NCI-H1105 (cell line): ENCODE measurements at places on chromosomes 6 and 20.

- no peak for DNase-seq
Observed at GRCh38 chr6:1952740-1953360, 292.6 kb downstream of the GMDS start.

DNA sequence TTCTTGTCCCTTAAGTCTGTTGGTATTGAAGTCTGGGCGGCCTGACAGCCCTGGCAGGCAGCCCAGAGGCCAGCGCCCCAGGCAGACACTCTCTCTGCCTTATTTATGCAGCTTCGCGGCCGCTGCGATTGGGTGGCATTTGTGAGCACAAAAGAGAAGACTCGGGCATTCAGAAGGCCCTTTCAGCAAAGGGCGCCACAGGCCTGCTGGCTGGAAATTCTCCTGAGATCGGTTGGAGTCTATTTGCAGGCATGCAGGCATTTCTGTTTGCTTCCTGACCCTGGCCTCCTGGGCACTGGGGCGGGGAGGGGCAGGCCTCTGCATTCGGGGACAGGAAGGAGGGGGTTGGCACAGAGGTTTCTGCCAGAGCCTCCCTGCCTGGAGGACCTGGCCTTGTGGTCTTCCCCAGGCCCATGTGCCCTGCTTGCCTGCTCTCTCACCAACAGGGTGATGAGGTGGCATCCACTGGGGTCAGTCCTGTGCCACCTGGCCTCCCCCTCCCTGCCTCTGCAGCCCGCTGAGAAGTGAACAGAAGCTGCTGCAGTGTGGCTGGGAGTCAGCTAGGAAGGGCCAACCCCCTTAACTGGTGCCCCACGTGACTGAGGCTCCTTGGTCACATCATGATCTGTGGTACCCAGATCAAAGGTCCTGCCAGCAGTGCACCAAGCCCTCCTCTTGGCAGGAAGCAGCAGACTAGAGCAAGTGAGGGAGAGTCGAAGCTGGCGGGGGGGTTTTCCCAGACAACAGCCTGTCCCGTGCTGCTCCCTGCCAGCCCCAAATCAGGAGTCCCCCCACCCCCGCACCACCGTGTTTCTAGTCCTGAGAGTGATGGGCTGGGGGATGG is 16.6 kb upstream of the CCDC167 start:
- DNase-seq = peak; percentile 80

GRCh38 chr6:110233770-110234374 is 53.6 kb downstream of the CDC40 start:
- DNase-seq = no peak

DNA sequence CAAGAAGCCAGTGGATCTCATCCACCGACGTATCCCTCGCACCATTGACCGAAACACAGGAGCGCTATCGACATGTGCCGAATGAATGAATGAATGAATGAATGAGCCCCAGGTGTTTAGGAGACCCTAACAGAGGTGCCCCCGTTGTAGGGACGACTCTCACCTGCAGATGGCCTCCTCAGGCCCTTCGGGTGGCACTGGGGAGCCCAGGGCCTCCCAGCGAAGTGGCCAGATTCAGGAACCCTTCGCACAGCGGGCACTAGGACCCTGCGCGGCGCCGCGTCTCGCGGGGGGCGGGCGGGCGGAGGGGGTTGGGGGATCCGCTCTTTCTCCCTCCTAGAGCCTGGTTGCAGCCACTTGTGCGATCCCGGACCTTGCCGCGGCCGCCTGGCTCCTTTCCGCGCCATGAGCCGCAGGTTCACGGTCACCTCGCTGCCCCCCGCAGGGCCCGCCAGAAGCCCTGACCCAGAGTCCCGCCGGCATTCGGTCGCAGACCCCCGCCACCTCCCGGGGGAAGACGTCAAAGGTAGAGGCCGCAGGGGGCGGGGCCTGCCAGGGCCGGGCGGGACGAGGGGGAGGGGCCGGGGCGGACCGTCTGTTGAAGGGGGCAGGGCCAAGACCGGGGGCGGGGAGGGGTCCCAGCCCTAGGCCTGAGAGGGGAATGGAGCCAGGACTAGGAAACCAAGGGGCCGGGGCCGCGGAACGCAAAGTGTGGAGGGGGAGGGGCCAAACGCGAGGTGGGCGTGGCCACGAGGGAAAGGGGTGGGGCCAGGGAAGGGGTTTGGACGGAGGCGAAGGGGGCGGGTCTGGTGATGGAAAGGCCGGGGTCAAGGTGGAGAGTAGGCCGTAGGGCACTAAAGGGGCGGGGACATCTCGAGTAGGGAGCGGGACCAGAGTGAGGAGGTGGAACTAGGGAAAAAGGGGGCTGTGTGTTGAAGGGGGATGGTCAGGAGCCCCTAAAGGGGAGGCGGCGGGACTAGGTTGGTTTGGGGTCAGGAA is 7.4 kb upstream of the SLC12A5 start:
- peak; percentile 89 for DNase-seq

DNA sequence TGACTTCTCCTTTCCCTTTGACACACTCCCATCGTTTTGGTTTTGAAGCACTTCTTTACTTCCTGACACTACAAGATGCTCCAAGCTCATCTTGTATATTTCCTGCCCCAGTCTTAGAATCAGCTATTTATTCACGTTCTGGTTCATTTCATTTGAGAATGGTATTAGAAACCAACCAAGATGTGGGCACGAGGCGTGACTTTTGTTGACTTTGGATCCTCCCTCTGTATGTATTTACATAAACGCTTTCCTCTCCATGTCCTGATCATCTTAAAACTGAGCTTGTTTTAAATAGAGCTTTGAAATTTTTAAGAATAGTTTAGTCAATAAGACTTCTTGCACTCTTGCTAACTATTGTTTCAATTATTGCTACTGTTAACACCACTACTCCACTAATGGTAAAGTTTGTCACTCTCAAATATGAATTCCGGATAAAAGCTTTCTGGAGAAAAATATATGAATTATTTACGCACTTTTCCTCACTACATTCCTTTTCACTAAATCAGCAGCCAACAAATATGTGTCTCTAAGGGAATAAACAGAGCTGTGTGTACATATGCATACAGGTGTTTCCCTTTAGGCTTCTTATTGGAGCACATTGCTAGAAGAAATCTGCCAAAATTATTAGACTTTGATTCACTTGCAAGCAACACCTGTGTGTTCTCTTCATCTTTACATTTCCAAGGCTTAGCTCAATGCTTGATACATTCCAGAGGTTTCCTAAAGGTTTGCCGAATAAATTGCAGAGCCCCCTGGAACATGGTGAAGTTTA is 77.3 kb upstream of the TMEM244 start:
- no peak for DNase-seq

DNA sequence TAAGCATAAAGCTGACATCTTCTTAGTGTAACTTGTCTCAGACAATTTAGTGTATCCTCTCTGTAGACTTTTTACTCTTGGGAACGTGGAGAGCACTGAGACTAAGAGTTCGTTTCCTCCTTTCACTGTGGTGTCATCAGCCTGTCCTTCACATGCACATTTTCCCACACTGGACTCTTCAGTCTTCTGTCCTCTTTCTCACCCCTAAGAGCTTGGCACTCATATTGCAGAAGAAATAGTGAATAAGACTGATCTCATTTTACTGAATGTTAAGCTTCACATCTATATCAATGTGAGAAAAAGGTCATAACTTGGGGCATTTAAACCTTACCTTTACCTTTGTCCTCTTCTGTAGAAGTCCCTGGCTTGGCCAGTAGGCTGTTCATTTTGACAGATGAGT is 25.6 kb downstream of the FUCA2 start:
- no peak for DNase-seq

GRCh38 chr6:30691208-30691847 is 544 bp upstream of the NRM start:
- no peak for DNase-seq

DNA sequence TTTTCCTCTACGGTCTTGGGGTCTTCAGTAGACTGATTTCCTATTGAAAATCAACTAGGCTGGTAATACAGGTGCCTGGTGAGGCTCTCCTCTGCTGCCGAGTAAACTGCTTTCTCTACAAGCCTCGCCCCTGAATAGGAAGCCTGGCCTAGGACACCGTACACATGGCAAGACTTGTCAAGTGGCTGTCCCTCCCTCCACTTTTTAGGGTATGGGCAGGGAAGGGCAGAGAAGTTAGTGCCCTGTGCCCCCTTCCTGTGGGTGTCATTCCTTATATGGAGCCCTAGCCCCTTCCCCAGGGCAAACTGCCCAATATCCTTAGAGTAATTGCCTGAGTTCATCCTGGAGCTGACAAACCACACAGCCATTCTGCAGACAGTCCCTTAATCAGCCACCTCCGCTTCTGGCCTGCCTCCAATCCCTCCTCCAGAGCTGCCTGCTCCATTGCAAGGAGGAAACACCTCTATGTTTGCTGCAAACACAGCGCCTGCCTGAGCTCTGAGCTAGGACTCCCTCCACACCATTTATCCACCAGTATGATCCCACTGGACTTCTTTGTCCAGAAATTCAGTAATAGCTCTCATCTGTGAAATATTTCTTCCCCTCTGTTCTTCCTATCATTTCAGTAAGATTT is 93.1 kb downstream of the CHD6 start:
- DNase-seq = peak; percentile 32

GRCh38 chr20:42641886-42642285 is 547.8 kb downstream of the PTPRT start:
- DNase-seq = no peak
